Hematopoietic multipotent progenitor cell treated with erythropoietin and hydrocortisone succinate and interleukin-3 and kit ligand, for 8 days (in vitro differentiated cells): ENCODE measurements at places on chromosomes 2 and 18.

DNA sequence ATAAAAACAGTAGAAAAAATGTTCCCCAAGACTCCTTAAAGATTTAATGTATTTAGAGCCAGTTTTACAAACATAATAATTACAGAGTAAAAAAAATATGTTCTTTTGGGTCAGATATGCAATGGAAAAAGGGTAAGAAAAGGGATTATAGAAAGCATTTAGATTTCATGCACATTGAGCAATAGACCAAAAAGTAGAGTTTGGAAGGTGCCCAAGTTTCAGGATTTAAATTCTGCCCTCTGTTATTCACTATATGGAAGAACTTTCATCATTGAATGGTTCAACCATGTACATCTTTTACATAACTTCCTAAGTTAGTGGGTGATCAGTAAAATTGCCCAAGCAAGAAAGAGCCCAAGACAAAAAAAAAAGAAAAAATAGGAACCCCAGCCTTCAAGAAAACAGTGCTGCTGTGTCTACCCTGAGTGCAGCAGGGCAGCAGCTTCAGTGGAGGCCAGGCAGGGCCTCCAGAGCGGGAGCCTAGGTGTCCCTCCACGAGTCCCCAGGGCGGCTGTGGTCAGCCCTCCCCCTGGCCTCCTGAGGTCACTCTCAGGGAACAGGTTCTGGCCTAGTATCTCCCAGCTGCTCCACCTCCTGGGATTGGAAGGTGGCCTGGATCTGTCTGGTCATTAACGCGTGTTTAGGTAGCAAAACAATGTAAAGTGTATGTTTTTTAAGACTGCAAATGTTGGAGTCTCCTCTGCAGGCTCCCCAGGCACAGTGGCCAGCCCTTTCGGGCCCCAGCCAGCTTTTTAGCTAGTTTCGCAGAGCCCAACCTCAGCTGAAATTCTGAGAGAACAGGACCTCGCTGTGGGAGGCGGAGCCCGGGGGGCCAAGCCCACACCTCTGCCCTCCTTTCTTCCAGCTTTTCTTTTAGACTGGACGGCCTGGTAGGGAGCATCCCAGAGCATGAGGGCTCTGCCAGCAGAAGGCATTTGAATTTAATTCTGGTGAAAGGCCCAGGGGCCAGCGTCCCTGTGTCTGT, 77.3 kb downstream of the TEX51 start:
- no peak for DNase-seq

DNA sequence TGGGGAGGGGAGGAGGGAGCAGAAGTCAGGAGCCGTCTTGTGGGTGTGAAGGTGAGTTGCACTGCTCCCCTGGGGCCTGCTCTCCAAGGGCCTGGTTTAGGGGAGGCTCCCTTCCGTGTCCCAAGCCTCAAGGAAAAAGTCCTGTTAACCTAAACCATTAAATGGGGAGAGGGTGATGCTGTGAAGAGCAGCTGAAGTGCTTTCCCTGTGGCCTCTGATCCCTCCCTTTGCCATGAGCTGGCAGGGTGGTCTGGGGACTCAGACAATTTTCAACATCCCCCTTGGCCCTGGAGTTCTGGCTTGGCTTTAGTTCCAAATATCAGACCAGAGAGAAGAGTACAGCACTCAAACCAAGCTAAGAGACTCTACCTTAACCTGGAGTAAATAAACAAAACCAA, 692 bp upstream of the POMC start:
- no peak for DNase-seq

- DNase-seq = no peak
Observed at GRCh38 chr2:190819840-190820301, 60.8 kb upstream of the GLS start.

GRCh38 chr18:906416-907114, 1.9 kb downstream of the ADCYAP1 start:
- no peak for DNase-seq

GRCh38 chr2:12202313-12203075, 456.1 kb downstream of the LPIN1 start:
- no peak for DNase-seq

- DNase-seq = no peak
Observed at GRCh38 chr2:6990871-6991270, 73.7 kb downstream of the RNF144A start.

DNA sequence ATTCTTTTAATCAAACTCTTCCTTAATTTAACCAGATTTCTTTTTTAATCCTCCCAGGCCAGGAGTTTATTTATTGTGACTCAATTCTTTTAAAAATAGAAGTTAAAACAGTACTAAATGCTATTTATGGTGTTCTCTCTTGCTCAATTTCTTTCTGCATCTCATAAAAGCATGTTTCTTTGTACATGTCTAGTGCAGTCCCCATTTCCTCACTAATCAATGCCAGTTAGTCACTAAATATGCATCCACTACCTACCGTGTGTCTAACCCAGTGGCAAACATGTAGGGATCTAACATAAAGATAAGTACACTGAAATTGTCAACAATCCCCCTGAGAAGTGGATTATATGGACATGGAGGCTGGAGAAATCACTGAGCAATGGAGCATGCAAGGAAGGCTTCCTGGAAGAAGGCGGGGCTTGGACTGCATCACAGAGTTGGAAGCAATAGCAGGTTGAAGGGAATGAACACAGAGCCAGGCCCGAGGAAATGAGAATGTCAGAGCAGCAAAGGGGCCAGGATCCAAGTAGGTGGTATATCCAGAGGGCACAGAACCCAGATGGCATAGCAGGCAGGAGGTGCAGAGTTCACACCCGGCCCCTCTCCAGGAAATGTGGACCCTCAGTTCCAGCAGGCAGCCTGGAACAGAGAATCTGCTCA, 105.3 kb upstream of the FOSL2 start:
- no peak for DNase-seq

- no peak for DNase-seq
Observed at GRCh38 chr2:133484106-133484505, 84.2 kb downstream of the NCKAP5 start.

- no peak for DNase-seq
Observed at GRCh38 chr2:102001767-102002142, 10.0 kb downstream of the IL1R2 start.

DNA sequence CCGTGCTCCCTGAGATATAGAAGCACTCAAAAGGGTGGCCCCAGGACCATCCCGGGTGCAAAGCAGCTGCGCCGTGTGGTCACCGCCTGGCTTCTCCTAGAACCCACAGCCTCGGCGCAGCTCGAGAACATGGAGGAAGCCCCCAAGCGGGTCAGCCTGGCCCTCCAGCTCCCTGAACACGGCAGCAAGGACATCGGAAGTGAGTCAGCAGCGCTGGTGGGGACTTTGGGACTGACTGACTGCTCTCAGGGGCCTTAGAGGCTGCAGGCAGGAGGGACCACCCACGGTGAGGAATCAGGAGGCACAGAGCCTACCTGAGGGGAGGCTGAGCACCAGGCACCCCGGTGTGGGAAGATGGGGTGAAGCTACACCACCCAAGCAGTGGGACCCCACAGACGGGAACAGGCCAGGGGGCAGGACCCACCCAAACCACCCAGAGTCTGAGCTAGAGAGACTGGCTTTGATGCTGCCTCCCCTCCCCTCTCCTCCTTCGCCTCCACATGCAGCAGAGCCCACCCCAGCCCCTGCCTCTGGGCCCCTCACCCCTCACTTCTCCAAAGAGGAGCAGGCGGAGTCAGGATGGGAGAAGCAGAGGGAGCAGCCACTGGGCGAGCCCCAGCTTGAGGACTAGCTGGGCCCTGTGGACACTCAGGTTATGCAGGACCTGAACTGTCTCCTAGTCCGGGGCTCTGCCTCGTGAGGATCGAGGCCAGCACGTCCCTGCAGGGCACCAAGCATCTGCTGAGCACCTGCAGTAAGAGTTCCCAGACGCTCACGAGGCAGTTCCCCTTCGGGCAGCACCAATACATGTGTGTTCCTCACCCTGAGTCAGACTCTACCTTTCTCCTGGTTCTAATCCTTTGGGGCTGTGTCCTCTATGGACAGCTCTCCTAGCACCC, 28.7 kb downstream of the MTERF4 start:
- DNase-seq = no peak

DNA sequence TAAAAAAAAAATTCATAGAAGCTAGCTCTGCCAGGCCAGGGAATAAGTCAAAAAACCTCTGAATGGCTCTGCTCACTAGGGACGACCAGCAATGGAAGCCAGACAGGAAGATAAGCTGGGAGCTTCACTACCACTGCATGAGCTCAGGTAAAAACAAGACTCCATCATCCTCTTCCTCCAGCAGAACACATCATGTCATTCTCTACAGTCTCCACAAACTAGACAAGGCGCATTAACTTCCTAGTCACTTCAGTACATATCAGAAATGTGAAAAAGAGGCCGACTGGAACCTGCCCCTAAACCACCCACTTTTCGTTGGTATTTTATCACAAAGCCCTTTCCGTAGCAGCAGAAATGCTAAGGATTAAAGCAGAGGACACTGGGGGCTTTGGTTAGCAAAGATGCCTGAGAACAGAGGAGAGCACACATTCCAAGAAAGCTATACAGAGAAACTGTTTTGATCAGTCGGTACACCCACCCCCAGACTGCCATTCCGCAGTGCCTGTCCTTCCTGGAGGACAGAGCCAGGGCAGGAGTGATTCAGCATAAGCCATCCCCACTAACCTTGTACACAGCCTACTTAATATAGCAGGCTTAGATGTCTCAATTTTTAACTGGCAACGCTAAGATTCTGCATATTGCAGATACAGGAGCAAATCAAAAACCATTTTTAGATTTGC, 53.4 kb downstream of the AAK1 start:
- DNase-seq = peak; percentile 49

GRCh38 chr2:224183086-224183485, 144.0 kb upstream of the SERPINE2 start:
- DNase-seq = no peak

- no peak for DNase-seq
Observed at GRCh38 chr2:40786636-40787035, 334.7 kb upstream of the SLC8A1 start.

DNA sequence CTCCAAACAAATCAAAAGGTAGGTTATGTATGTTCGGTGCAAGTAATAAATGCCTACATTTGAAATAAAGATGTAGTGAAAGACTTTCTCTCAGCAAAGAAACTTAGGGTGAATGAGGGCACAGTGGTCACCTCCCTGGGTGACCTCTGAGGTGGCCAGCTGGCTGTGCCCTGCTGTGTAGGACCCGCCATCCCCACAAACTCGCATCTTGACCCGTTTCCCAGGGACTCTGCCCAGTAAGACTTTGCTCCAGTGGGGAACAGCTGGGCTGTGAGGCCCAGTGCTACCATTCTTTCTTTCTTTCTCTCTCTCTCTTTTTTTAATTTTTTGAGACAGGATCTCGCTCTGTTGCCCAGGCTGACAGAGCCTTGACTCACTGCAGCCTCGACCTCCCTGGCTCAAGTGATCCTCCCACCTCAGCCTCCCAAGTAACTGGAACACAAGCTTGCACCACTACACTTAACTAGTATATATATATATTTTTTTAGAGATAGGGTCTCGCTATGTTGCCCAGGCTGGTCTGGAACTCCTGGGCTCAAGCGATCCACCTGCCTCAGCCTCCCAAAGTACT, 8.2 kb upstream of the GAREM2 start:
- DNase-seq = no peak

DNA sequence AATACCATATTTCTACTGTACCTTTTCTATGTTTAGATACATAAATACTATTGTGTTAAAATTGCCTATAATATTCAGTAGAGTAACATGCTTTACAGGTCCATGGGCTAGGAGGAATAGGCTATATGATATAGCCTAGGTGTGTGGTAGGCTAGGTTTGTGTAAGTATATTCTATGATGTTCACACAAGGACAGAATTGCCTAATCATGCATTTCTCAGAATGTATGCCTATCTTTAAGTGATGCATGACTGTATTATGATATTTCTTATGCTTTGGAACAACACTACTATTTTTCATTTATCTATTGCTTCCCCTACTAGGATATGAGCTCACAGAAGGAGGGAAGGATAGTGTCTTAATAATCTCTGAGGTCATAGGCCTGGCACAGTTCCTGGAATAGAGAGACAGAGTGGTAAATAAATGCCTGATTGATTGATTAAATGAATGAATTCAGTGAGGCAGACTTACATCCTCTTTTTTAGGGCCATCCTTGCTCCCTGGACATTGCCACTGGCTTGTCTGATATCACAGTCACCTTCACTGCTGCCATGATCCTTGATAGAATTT, 121.0 kb downstream of the MYO3B start:
- peak; percentile 55 for DNase-seq

DNA sequence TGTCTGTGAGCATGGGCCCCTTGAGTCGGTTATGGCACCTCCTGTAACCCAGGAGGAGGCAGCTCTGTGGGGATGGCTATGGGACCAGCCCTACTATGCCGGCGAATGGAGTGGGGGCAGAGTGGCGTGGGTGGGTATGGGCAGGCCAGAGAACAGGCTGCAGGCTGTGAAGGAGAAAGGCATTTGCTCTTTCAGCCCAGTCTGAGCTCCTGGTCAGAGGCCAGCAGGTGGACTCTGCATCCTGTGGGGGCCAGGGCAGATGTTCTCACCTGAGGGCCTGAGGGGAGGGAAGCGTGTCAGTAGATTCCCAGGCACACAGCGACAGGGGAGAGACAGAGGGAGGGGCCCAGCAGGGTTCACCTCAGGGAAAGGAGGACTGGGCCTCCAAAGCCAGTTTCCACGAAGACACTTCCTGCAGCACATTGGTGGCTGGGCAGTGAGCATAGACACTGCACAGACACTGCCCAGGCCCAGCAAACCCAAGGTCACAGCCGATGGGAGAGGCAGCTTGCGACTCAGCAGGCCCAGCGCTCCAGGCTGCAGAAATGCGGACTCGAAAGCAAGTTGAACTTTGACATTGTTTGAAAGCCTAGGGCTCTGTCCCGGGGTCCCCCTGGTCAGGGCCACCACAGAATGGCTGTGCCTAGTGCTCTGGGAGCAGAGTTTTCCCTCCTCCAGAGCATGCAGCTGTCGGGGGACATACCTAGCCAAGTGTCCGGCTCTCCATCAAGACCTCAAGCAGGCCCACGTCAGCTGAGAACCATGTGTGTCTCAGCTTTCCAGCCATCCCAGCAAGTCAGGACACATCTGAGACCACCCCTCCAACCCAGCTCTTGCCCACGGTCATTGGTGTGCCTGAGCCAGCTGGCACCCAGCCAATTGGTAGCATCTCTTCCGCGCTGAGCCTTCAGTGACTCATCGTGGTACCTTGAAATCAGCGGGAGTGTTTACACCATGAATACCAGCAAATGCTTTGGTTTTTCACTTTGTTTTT, 53.8 kb downstream of the TGOLN2 start:
- DNase-seq = no peak

GRCh38 chr2:227447606-227448005, 24.4 kb upstream of the AGFG1 start:
- no peak for DNase-seq

- DNase-seq = no peak
Observed at GRCh38 chr2:239605976-239606375, 205.2 kb upstream of the HDAC4 start.

DNA sequence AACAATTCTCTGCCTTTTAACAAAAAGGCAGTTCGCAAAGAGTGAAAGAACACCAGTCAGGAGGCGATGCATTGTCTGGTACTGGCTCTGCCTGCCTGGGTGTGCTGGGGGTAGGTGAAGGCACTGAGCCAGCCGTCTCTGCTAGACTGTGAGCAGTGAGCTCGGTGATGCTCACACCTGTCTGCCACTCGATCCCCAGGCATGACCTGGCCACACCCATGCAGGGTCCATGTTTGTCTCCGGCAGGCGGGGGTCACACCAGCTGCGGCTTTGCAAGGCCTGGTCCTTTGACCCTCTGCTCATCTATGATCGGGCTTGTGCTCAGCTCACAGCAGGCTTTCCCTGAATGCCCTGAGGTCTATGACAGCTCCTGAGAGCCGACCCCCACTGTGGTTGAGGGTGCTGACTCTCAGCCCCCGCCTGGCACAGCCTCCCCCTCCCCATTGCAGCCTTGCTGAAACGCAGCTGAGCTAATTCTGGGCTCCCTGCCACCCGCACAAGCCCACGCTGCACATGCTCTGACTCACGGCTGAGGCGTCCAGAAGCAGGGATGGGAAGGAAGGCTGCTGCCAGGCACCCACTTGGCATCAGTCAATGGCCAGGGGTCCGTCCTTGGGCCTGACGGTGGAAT, 23.7 kb downstream of the CRACDL start:
- DNase-seq = no peak
